ENCODE measurements at places on chromosomes 5 and 9. TPM values are rescaled to one million over a fixed set of nuclear protein-coding genes. Genes with fewer than 3 reads are reported as not detected.
A peak's percentile ranks its signal among the peaks of the same experiment; 100 is the strongest.

Gene ECPAS
- 76.4 TPM for polyA plus RNA-seq

Gene HEMGN
- not detected for polyA plus RNA-seq

Gene IL33
- not detected for polyA plus RNA-seq

Gene IL9
- polyA plus RNA-seq = not detected

Gene IL5
- polyA plus RNA-seq = not detected

Gene ORM2
- 1.0 TPM for polyA plus RNA-seq

Gene TUSC1
- 10.6 TPM for polyA plus RNA-seq

Gene SPINK7
- polyA plus RNA-seq = 0.65 TPM

Gene PCA3
- polyA plus RNA-seq = 3.4 TPM

Gene FLT4
- polyA plus RNA-seq = 10.3 TPM

Gene OR1Q1
- not detected for polyA plus RNA-seq

- no peak for DNase-seq
Measured at GRCh38 chr5:179729727-179730126, 2.9 kb upstream of the MAML1 start.

DNA sequence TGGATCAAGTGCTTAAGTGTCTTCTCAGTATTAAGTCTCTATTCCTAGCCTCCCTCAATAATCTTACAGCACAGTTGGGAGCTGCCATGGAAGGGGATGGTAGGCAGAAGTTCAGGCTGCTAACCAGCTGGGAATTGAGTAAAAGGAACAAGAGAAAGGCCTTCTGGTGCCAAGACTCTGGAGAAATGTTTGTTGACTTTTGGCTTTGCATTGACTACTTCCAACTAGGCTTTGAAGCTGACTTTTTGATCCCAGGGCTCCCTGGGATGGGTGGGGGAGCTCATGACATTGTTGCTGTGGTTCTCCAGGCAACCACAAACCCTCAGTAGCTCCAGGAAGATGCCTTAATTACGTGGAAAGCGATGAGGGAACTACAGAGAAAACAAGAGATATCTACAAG, 85.2 kb upstream of the HTR4 start:
- DNase-seq = no peak

GRCh38 chr9:128146591-128147120, 2.6 kb upstream of the LCN2 start:
- no peak for DNase-seq

- DNase-seq = no peak
Measured at GRCh38 chr9:32401488-32401887, 17.0 kb downstream of the ACO1 start.

GRCh38 chr9:80605129-80605528, 1033.4 kb downstream of the TLE4 start:
- peak; percentile 39 for DNase-seq

DNA sequence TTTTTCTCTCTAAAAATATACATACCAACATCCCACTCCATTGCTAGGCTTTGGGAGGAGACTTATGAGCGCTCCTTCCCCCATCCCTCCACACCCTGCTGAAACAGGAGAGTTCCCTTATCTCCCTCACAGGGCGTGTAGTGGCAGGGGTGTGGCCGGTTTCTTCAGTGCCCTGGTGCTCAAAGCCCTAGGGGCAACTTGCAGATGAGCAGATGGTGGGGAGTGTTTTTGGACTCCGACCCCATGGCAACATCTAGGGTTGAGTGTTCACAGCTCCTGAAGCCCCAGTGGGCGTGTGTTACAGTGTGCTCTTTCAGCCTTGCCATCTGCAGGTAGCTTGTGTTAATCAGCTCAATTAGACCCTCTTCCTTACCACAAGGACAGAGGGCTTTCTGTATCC, 409.5 kb downstream of the MAT2B start:
- DNase-seq = no peak

DNA sequence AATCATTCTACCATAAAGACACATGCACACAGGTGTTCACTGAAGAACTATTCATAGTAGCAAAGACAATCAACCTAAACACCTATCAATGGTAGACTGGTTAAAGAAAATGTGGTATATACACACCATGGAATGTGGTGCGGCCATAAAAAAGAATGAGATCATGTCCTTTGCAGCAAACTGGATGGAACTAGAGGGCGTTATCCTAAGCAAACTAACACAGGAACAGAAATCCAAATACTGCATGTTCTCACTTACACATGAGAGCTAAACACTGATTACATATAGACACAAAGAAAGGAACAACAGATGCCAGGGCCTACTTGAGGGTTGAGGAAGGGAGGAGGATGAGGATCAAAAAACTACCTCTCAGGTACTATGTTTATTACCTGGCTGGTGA, 103.8 kb downstream of the DRD1 start:
- no peak for DNase-seq

- no peak for DNase-seq
Measured at GRCh38 chr9:108389056-108389455, 466.7 kb downstream of the ACTL7B start.

DNA sequence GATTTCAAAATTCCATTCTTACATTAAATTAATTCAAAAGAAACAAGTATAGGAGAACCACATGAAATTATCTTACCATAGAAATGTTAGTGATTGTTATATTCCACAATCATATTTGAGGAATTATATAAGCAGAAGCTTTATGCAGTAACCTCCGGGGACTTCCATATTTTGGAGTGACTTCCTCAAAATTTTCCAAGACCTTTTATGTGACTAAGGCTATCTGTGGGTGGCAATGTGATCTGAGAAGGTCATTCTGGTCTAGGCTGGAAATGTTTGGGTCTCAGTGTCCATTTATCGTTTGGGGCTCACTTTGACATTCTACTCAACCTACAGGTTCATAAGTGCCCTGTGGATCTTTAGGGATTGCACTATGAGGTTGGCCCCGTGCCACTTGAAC, 776.6 kb downstream of the CDH12 start:
- DNase-seq = no peak

- no peak for DNase-seq
Measured at GRCh38 chr9:68698943-68699509, 6.0 kb upstream of the PIP5K1B start.

DNA sequence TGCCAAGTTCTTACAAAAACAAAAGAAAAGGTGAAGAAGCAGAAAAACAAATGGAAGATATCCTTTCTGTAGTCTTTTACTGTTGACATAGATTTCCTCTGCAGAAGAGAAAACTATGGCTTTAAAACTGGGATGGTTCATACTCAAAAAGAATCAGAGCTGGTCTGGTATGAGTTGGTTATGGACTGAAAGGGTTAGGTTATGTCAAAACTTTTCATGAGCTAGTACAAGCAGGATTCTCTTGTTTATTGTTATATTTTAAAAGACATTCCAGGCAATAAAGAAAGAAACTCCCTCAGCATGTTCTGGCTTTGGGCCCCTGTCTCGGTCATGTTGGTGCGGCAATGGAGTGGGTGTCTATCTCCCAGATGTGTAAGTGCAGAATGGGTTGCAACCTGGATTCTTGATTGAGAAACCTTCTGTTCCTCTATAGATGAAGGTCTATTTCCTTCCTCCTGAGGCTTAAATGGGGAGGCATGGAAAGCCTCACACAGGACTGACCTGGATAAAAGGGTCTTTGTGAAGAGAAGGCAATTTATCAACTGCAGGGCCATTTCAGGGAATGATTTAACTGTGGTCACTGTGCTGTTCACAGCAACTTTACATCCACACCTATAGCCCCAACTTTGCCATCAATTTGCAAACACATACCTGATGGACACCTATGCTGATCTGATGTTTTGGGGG, 209.6 kb upstream of the TNC start:
- DNase-seq = no peak

- no peak for DNase-seq
Measured at GRCh38 chr5:62326302-62326701, 20.3 kb downstream of the KIF2A start.

- DNase-seq = no peak
Measured at GRCh38 chr9:133592731-133593409, 16.3 kb downstream of the FAM163B start.

GRCh38 chr9:77864211-77864889, 167.3 kb downstream of the GNAQ start:
- DNase-seq = no peak

GRCh38 chr5:30747412-30747811, 446.1 kb upstream of the CDH6 start:
- no peak for DNase-seq

DNA sequence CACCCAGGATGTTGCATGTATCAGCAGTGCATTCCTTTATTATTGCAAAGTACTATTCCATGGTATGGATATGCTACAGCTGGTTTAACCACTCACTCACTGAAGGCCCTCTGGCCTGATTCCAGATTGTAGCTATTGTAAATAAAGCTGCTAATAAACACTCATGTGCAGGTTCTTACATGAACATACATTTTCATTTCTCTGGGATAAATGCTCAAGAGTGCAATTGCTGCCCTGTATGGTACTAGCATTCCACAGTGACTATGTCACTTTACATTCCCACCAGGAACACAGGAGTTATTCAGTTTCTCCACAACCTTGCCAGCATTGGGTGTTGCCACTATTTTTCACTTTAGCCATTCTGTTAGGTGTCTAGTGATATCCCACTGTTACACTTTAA, 267.6 kb downstream of the SPOCK1 start:
- DNase-seq = no peak

DNA sequence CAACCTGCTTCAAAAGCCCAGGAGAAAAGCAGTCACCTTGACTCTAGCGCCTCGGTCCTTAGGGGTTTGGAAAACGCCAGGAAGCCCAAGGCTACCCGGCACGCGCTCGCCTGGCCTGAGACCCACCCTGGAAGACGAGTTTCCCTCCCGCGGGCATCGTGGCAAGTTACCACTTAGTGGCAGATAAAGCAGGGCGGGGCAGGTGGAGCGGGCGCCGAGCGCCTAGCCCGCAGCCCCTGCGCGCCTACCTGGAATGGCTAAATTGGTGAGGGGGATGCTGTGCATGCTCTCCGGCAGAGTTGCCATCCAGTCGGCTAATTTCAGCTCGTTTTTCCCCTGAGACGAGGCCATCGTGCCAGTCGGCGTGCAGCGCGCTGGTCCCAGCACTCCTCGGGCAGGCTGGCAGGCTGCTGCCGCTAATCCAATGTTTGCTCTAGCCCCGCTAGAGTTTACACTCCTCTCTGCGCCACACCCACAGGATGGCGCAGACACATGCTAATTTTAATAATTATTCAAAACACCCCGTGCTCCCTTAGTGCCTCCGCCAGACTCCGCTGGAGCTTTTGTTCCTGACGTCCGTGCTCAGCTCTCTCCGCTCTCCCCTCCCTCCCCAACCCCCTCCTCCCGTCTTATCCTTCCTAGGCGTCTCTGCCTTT, at the start of gene PLCXD3:
PLCXD3 (minus strand) TSS at position 426 of the 656 bp plus-strand sequence; CDS start at position 351, 75 bp downstream.
- no peak for DNase-seq

- DNase-seq = no peak
Measured at GRCh38 chr5:116025866-116026265, 6.4 kb upstream of the ARL14EPL start.

GRCh38 chr5:77449981-77450380, 42.1 kb downstream of the WDR41 start:
- no peak for DNase-seq

DNA sequence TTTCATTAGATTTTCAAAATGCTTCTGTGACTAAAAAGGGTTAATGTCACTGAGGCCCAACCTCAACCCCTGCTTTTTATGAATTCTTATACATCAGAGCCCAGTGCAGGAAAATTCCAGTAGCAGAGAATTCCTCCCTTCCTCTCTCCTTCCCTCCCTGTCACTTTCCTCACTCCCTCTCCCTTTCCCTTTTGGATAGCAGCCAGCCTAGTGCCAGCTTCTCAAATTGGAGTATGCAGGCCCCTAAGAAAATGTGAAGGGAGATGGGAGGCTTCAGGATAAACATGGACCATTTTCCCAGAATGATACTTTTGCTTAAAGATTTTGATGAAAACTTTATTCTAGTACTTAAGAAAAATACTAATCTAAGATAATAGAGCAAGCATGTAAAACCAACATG, 507.4 kb downstream of the KDM4C start:
- DNase-seq = no peak

- no peak for DNase-seq
Measured at GRCh38 chr9:88108779-88109178, 29.5 kb downstream of the SPATA31C2 start.

DNA sequence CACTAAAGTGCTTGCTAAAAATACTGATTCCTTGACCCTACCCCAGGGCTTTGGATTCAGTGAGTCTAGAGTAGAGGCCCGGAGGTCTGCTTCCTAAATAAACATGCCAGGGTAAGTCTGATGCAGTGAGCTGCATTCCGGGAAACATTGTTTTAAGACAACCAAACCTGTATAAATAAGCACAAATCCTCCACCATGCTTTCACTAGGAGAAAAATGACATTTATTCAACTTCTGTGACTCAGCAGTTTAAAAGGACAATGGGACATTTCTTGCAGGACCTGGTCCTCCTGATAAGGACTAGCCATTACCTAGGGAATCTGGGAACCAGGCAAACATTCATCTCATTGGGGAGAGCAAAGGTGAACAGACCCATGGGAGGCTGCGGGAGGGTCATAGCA, 335.3 kb downstream of the MLLT3 start:
- no peak for DNase-seq

- no peak for DNase-seq
Measured at GRCh38 chr5:88377240-88377639, 108.6 kb upstream of the TMEM161B start.

GRCh38 chr9:91060520-91061343, 259.1 kb downstream of the SYK start:
- DNase-seq = peak; percentile 8

GRCh38 chr5:78771260-78772205, 123.0 kb upstream of the LHFPL2 start:
- DNase-seq = no peak

DNA sequence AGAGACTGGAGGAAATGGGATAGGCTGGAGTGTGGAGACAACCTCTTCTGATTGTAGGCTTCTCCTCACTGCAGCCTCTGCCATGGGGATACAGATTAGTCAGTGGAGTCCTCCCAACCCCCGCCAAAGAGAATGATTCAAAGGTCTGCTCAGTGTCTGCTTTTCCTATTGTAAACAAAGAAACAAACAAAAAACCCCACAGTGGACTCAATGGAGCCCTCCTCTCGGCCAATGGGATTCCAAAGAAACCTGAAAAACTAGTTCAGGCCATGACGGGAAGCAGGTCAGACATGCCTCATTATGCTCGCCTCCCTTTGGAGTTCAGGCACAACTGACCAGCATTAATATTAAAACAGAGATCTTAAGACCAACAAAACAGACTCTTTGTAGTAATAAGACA, 85.8 kb downstream of the SEC61B start:
- DNase-seq = no peak

Measured in muscle of arm (tissue), 14 donors.